ENCODE measurements at places on chromosomes 6 and 20. TPM values are rescaled to one million over a fixed set of nuclear protein-coding genes. Genes with fewer than 3 reads are reported as not detected.

Gene CCN2
- total RNA-seq: 33.5 TPM

Gene COL11A2
- 4.3 TPM for total RNA-seq

Gene TGM3
- total RNA-seq: 0.44 TPM

Gene MAS1
- not detected for total RNA-seq

Gene BMP5
- 1.7 TPM for total RNA-seq

Gene CST9L
- total RNA-seq: not detected

Gene RIPPLY2
- total RNA-seq: not detected
